Stimulated activated CD4-positive, alpha-beta T cell treated with anti-CD3 and anti-CD28 coated beads, Interleukin-4, amount 100 ng/mL, for 24 hours (primary cell): ENCODE measurements at places on chromosomes 1 and 21.
A peak's percentile ranks its signal among the peaks of the same experiment; 100 is the strongest.

- no peak for DNase-seq
Observed at GRCh38 chr1:200437556-200438203, 27.8 kb upstream of the ZNF281 start.

GRCh38 chr1:224498574-224499170, 64.1 kb upstream of the WDR26 start:
- no peak for DNase-seq

- DNase-seq: no peak
Observed at GRCh38 chr21:42624936-42625335, 28.5 kb upstream of the PDE9A start.

- no peak for DNase-seq
Observed at GRCh38 chr1:182093781-182094180, 32.3 kb upstream of the ZNF648 start.

GRCh38 chr1:48233666-48234485, 11.4 kb downstream of the SLC5A9 start:
- DNase-seq: no peak

GRCh38 chr1:63987014-63987627, 213.3 kb downstream of the ROR1 start:
- no peak for DNase-seq

GRCh38 chr1:165172666-165173065, 183.8 kb downstream of the LMX1A start:
- DNase-seq: no peak

- DNase-seq: no peak
Observed at GRCh38 chr1:94384485-94385265, 33.5 kb upstream of the ABCD3 start.

- no peak for DNase-seq
Observed at GRCh38 chr1:172451002-172451443, 7.2 kb upstream of the PIGC start.

- DNase-seq: no peak
Observed at GRCh38 chr1:26239936-26240335, 5.9 kb downstream of the CEP85 start.

- DNase-seq: no peak
Observed at GRCh38 chr1:243465738-243466137, 209.9 kb downstream of the SDCCAG8 start.

- peak; percentile 35 for DNase-seq
Observed at GRCh38 chr1:244010191-244010590, 40.9 kb upstream of the ZBTB18 start.

DNA sequence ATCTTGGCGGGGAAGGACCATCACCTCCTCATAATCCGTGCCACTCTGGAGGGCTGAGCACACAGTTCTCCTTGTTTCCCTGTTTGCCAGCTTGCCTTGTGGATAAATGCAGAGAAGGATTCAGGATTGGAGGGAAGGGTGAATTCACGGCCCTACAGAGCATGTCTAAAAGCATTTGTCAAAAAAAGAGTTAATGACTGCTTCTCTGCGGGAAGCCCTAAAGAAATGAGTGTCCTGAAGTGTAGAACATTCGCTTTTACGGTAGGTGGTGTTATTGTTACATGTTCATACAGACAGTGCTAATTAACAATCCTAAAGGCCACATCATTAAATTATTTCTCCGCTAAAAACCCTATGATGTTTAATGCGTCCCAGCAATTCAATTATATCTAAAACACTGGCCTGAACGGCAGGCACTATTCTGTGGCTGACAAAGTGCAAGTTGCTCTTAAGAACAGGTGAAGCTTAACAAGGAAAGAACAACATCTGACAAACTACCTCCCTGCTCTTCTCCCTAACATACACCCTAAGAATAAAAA, 112.3 kb upstream of the NFIA start:
- no peak for DNase-seq

GRCh38 chr1:47563201-47563600, 125.4 kb downstream of the FOXD2 start:
- DNase-seq: no peak

DNA sequence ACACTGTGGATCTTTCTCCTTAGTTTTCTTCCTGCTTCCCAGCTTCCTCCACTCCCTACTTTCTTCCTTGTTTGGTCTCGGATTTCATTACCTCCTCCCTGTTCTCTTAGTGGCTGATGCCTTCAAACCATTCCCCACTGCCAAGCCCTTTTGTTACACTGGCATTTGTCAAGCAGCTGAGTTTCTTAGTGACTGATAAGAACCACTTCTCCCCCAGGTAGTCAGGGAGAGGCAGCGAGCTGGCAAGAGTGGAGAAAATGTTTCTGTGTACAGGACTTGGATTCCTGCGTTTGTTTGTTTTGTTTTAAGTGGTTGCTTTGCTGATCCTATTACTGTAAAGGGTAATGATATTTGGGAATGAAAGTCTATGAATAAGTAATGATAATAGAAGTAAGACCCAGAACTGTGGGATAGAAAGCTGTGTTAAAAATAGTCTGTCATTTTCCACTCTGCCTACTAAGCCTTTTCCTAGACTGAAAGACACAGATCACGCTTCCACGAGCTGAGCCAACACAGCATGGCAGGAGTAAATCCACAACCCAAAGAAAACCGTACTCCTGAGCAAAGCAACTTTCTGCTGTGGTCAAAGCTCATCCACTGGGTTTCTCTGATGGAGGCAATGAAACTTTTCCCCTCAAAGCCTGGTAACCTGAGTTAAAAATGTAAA, 10.1 kb upstream of the SERTAD4 start:
- no peak for DNase-seq

DNA sequence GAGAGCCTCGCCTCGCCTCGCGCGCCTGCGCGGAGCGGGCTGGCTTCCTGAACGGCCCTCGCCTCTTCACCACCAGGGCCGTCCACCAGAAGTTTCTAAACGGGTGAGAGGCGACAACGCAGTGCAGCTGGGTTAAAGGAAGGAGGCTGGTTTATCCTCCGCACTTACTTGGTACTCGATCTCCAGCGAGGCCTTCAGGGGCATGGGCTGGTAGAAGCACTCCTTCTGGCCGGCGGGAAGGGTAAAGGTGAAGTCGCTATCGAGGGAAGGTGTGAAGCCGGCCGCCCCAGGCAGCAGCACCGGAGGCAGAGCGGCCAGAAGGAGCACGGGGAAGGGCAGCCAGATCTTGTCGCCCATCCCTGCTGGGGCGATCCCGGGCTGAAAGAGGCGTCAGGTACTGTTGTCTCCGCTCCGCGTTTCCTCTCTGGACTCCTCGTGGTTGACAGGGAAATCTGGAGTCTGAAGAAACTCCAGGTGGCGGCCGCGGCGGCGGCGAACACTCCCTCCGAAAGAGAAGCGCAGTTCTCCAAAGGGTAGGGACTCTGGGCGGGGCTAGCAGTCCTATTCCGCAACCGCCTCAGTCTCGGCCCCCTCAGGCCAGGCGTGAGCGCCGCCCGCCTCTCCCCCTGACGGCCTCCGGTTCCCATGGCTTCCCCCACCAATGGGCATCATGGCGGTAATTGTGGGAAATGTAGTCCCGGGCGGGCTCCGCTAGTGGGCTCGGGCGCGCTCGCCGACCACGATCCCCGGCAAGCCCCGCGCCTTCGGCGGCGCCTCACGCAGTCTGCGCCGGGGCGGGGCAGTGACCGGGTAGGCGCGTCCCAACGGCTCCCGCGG, at the start of gene TMED5:
TSS of gene TMED5 (minus strand) at position 528 of the 837 bp plus-strand sequence. CDS start at position 357, 171 bp downstream.
- peak; percentile 95 for DNase-seq

- no peak for DNase-seq
Observed at GRCh38 chr1:93758842-93759515, 77.3 kb upstream of the BCAR3 start.

DNA sequence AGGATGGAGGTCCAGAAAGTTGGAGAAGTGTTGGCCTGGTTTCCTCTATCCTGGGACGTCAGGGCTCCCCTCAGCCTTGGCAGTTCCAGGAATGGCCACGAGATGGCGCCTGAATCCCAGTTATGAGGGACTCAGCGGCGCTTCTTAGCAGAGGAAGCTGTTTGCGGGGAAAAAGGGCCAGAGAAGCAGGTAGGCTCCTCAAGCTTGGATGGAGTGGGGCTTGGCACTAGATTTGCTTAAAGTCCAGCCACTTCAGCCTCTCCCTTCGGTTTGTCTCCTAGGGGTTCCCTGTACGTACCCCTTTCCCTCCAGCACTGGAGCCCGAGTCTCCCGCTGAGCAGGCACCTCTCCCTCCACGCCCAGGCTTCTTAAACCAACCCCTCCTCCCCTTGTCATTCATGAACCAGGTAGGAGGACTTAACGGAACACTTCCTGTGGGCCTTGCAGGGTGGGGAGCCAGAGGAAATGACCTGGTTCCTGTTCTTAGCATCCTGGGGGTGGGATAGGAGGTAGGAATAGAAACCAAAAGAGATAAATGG, 32.0 kb upstream of the TENT5B start:
- peak; percentile 94 for DNase-seq

- no peak for DNase-seq
Observed at GRCh38 chr1:239268007-239268406, 118.4 kb upstream of the CHRM3 start.

DNA sequence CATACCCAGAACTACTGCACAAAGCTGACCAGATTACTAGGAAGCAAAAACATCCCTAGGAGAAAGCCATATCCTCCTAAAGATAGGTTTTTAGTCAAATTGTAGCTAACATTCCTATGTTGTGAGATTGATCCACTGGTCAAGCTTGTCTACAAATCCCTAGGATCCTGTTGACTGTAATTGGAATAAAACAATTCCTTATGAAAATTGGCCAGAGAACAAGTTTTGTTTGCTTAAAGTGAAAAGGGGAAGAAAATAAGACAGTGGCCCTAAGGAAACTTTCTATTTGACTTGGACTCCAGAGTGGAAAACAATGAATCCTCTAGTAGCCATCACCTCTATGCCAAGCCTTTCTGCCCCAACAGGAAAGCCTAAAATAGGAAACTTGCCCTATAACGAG, 645.2 kb upstream of the USP24 start:
- no peak for DNase-seq

- DNase-seq: no peak
Observed at GRCh38 chr1:119987112-119987511, 82.3 kb downstream of the NOTCH2 start.

GRCh38 chr1:97192872-97193572, 471.4 kb downstream of the PTBP2 start:
- no peak for DNase-seq

- DNase-seq: no peak
Observed at GRCh38 chr21:25760677-25761076, 25.9 kb downstream of the GABPA start.

GRCh38 chr1:165073185-165074007, 283.1 kb downstream of the LMX1A start:
- DNase-seq: no peak

DNA sequence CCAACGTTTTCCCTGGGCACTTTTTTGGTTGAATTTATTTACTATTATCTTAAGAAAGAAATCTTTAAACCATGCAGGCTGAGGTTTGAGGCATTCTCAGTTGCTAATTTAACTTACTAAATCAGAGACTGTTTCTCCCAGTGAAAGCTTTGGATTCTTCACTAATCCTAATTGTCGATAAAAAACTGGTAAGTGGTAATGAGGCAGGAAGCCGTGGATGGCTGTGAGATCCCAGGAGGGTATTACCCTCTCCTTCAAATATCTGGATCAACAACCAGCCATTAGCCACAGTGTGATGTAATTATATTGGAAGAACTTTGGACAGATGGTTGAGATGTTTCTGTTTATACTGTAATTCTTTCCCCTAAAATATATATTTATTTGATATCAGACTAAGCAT, 485.0 kb downstream of the DISC1 start:
- no peak for DNase-seq

DNA sequence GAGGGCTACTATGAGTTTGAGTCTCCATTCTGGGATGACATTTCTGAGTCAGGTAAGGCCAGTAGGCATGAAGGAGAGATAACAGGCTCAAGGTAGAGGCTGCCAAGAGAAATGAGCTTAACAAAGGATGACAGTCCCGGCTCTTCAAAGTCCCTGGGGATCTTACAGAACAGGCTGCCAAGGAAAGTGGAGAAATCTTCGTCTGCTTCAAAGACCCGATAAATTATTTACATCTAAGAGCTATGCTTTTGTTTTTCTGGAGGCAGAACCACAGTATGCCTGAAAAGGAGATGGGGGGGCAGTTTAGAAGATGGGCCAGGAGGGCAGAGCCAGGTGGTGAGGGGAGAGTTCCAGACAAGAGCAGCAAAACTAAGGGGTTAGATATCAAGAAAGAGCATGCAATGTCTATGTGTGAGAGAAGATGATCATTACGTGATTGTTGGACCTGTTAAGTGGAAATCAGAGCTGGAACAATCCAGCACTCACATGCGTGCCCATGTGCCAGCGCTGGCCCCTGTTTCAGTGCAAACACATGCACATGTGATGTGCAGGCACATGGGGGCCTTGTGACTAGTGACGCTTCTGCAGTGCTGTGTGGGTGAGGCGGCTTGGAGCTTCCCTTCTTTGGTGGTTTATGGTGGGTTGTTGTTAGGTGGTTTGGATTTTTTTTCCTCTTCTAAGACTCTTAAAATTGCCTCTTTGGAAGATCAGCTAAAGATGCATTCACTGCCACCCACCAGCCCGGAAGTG, 25.7 kb downstream of the CAMK1G start:
- no peak for DNase-seq

DNA sequence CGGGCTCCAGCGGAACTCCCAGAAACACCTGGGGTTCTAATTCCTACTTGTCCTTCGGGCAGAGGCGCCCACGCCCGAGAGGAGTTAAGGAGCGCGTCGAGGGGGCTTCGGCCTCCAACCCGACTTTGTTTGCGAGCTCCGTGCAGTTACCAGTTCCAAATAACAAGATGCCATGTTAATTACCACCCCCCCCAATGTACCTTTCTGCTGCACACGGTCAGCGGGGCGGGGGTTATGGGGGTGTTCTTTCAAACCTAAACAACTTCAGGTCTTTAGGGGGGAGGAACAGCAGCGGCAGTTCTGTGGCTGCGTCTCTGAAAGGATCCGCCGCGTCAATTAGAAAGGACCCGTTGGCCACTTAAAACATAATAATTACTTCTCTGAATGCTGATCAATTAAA, 114.8 kb downstream of the PRDM16 start:
- no peak for DNase-seq

GRCh38 chr1:186739515-186739914, 59.3 kb upstream of the PTGS2 start:
- DNase-seq: no peak
